Adrenal gland (tissue), 19 donors: ENCODE measurements at places on chromosomes 13 and 19. TPM values are rescaled to one million over a fixed set of nuclear protein-coding genes. Genes with fewer than 3 reads are reported as not detected.

CARS2 gene
- 62.1 TPM for total RNA-seq

OR7A5 gene
- under 0.01 TPM for total RNA-seq

USHBP1 gene
- total RNA-seq, result 2.7 TPM

TINCR gene
- not detected for total RNA-seq

WTIP gene
- 1.2 TPM for total RNA-seq

KATNAL1 gene
- total RNA-seq, result 14.5 TPM

LPAR6 gene
- total RNA-seq, result 27.5 TPM

RAB3A gene
- total RNA-seq, result 3.0 TPM

SBK2 gene
- not detected for total RNA-seq

SIGLEC12 gene
- 1.4 TPM for total RNA-seq

CEACAM6 gene
- total RNA-seq, result not detected

KLF1 gene
- total RNA-seq, result not detected

KRTDAP gene
- not detected for total RNA-seq

ZNF443 gene
- 0.72 TPM for total RNA-seq

FGF21 gene
- total RNA-seq, result not detected

TLE6 gene
- total RNA-seq, result 2.2 TPM

MEIS3 gene
- 6.6 TPM for total RNA-seq

GADD45B gene
- total RNA-seq, result 84.9 TPM

KLK4 gene
- not detected for total RNA-seq

SHC2 gene
- total RNA-seq, result 67.4 TPM

PLPP2 gene
- total RNA-seq, result 3.2 TPM
